ENCODE measurements at places on chromosomes 4 and X.

DNA sequence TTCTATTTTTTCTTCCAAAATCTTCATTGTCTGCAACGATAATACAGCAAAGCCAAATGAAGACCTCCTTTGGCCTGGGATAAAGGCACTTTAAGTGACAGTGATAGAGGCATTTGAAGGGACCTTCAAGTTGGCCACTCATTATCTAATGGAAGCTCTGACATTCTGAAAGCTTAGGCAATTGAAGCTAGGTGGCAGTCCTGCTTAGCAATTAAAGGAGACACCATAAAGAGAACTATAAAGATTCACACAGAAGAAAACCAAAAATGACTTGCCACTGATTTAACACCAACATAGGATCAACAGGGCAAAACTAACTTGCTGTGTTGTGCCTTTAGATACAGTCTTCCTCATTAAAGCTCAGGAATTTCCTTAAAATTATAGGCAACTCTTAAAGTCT is 103.3 kb upstream of the TSPAN7 start:
- DNase-seq, result no peak

- DNase-seq, result no peak
Measured at GRCh38 chrX:44431194-44431593, 87.7 kb upstream of the EFHC2 start.

DNA sequence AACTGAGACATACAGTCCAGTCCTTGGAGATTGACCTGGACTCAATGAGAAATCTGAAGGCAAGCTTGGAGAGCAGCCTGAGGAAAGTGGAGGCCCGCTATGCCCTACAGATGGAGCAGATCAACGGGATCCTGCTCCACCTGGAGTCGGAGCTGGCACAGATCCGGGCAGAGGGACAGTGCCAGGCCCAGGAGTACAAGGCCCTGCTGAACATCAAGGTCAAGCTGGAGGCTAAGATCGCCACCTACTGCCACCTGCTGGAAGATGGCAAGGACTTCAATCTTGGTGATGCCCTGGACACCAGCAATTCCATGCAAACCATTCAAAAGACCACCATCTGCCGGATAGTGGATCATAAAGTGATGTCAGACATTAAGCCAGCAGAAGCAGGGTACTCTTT is 20.4 kb upstream of the FRMPD3 start:
- no peak for DNase-seq

GRCh38 chr4:140211693-140212092 is 57.7 kb upstream of the MAML3 start:
- no peak for DNase-seq

DNA sequence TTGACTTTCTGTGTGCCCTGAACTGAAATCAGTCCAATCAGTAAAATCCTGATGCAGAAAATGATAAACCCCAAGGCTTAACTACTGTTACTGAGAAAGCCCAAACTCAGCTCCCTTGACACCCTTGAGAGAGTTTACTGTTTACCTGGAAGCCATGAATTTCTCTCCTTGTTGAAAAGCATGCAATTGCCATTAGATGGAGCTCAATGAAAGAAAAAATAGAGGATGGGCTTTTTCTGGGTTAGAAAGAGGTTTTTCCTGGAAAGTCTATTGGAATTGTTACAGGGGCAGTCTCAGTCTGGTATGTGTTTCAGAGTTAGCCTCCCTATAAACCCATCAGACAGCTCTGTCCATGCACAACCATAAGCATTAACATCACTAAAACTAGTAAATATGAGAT is 66.4 kb upstream of the C4orf54 start:
- DNase-seq, result no peak

DNA sequence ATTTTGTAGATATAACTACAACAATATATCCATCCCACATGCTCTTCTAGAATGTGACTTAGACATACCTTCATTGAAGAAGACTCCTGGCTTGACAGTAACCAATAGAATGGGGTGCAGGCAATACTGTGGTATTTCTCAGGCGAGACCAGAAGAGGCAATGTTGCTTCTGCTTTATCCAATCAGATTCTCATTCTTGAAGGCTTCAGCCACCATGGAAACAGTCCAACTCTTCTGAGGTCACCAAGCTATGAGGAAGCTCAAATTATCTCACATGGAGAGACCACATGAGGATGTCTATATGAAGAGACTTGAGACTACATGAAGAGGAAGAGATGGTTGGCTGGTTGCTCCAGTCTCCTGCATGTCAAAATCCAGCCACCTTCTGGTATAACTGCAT is 469.9 kb downstream of the PCDH10 start:
- no peak for DNase-seq

DNA sequence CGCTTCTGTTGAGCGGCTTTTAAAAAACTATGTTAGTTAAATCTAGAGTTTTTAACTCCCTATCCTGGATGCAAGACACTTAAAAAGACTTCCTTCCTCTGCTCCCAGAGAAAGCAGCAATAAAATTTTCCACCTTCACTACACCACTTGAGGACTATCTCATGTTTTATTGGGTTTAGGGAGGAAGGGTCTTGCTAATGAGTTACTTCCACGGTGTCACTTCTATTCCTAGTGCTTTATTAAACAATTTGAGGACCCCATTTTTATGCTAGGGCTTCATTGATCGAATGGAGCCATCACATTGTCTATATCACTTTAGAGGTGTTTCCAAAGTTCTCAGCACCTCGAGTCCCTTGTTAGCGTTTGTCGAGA is 3.7 kb upstream of the STIM2 start:
- no peak for DNase-seq

DNA sequence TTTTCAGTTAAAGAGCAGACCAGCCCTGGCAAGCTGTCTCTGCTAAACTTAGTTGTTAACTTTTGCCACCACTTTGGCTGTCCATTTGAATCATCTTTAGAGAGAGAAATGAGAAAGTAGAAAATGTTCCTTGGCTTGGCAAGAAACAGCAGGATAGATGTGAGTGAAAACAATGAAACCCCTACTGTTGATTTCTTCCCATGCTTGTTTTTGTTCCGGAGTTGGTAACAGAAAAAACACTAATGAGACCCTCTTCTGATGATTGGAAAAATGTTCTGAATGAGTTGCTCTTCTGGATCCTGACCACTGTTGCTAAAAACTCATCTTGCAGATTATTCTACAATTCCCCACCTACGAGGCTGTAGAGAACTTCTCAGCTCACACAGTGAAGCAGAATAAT is 203.3 kb downstream of the MAPK10 start:
- no peak for DNase-seq

DNA sequence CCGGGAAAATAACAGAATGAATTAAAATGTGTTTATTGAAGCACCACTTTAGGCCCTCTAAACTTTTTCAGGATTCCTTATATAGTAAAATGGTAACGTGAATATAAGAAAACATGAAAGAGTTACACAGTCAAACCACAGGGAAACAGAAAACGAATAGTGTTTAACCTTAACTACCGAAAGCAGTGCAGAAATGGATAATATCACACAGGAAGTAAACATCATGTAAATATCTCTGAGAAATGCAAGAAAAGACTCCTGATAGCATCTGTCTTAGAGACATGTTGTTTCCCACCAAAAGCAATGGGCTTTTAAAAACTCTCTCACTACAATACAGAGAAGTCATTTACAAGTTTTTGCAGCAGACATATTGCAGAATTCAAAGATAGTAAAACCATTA is 323.9 kb upstream of the CXXC4 start:
- no peak for DNase-seq

- DNase-seq, result no peak
Measured at GRCh38 chrX:140360284-140360683, 144.6 kb downstream of the SOX3 start.

DNA sequence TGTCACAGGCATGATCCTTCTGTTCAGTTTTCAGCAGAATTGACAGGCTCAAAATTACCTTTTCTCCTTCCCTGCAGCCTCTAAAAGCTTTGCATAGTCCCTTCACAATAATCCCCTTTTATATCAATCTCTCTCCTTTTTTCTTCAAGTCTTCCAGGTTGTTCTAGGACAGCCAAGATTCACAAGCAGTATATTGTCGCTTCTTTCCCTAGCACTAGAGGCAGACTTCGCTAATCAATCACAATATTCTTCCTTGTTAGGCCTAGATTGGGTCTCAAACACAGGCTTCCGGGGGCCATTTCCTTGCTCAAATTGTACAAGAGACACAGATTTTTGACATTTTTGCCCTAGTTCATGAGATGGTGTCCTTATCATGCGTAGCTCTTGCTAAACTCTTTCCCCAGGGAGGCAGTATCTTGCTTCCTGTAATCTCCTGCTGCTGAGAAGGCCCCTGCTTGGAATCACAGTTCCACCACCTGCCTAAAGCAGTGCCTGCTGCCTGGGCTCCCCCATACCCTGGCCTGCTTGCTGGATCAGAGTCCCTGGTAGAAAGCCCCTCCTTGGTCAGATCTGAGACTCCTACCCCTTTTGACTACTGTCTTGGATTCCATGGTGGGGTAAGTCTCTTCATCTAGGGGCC is 57.3 kb downstream of the DMP1 start:
- no peak for DNase-seq

- no peak for DNase-seq
Measured at GRCh38 chrX:45768666-45769236, 568.1 kb upstream of the DIPK2B start.

DNA sequence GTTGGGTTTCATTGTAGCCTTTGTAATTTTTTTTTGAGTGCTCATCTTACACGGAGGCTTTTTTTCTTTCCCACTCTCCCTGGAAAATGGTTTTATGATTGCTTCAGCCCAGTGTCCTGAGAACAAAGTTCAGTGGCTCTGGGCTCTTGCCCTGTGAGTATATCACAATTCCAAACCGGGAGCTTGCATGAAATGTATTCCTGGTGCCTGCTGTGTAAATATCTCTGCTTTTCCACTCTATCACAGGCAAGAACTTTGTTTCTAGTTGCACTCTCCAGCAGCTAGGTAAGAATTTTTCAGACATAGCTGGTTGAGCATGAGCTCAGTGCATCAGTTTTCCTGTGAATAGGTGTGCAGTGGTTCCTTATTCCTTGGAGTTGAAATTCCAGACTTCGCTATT is 60.8 kb downstream of the SUPT20HL2 start:
- no peak for DNase-seq

DNA sequence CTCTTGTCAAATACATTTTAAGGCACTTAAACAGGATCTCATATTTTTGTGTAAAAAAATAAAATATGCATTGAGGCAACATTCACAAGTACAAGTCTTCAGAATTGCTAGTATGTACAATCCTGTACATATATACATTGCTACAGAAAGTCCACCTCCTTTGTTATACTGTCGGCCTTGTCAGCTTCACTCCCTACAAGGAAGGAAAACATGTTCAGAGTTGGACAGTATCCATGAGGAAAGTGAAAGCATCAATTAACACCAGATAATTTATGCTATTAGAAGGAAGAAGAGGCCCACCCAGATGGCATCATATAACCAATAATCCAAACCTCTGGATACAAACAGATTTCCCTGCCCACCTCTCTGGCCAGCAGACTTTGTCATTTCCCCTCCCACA is 42.0 kb downstream of the REELD1 start:
- DNase-seq, result no peak

- no peak for DNase-seq
Measured at GRCh38 chrX:48711162-48711928, 14.8 kb downstream of the SUV39H1 start.

- no peak for DNase-seq
Measured at GRCh38 chr4:53015681-53016080, 153.6 kb downstream of the RASL11B start.

DNA sequence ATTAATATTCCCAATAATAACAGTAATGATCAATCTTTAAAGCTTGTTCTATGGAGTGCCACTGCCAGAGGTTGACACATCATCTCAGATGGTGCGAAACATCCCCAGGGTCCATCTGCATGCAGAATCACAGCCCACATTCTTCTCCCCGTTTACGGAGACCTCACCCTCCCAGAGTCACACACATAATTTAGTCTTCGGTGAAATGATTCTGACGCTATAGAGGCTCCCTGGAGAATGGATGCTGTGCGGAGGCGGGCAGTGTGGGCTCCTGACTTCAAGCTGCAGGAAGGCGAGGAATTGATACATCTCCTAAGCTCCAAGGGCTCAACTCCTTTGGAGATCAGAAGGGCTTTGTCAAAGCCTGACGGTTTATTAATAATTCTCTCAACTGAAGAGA is 11.0 kb upstream of the ARHGAP36 start:
- no peak for DNase-seq

DNA sequence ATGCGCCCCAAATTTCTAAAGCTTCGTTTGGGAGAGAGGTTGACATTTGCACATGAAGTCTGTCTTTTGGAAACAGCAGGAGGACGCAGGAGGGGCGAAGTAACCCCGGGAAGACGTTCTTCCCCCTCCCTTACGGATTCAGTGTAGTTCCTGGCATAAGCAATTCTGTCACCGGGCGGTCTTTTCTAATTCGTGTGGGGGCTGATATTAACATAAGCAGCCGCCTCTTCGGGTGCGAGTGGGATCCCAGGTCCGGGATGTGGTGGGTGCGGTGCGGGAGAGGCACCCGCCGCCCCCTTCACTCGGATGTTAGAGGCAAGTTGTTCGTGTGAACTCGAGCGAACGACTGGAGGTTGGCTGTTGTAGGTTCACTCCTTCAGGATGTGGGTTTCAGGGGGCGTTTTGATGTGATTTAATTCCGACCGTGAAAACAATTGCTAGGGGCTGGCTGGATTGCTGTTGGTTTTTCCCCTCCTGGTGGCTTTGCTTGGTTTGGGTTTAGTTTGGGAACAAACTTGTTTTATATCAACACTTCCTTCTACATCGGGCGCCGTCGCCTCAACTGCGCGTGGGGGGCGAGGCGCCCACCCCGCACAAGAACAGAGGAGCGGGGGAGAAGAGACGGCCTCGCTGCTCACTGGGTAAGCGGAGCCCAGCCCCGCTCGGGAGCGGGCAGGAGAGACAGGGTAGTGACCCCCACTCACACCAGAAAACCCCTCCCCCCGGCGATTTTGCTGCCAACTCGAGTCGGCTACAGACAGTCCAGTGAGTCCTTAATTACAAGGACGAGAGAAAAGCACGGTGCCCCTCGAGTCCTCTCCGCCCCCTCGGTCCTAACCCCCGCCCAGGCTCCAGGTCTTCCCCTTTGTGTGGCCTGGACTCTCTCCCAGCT is 2.9 kb upstream of the LEF1 start:
- DNase-seq, result no peak

DNA sequence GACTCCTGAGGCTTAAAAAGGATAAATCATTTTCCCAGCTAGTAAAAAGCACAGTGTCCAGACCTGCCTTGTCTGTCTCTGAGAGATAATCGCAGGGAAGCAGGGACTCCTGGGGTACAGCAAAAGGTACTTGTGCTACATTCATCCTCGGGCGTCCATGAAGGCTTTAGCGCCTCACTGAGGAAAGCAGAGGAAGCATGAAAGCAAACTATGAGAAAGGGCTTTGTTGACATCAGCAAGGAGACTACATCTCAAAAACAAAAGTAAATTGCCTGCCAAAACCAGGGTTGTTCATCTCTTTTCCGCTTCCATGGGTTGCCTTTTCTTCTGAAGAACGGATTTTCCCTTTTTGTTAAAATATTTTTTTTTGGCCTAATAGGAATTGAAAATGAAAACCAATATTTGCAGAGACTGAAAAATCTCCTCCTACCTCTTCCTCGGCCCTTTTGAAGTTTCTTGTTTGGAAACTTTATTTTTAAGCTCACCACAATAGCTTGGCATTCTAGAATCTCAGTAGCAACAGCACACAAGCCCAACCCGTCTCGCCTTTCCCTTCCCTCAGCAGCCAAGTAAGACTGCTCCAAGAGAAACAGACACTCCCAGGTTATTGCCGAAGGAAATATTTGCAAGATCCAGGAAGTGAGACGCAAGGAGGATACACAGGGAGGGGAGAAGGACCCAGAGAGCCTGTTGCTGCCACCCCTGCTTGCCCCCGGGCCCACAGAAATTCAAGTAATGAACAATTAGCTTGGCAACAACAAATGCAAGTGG is 148.3 kb upstream of the DGKK start:
- no peak for DNase-seq

Measured in NCI-H510A treated with DMSO at 0.1 percent for 48 hours (cell line).